Activated CD4-positive, alpha-beta T cell treated with anti-CD3 and anti-CD28 coated beads, Interleukin-2, amount 10 ng/mL, durations not matched to agents 7 days and 5 days (primary cell): ENCODE measurements at places on chromosomes 6 and 20. TPM values are rescaled to one million over a fixed set of nuclear protein-coding genes. Genes with fewer than 3 reads are reported as not detected.

TTK gene
- total RNA-seq: 52.5 TPM

GCNT2 gene
- total RNA-seq: 5.5 TPM

GRM1 gene
- not detected for total RNA-seq

TREM1 gene
- 0.40 TPM for total RNA-seq

SOD2 gene
- 62.9 TPM for total RNA-seq

EPHA7 gene
- not detected for total RNA-seq

PGBD1 gene
- 1.7 TPM for total RNA-seq

PI16 gene
- total RNA-seq: 13.5 TPM

LRP11 gene
- total RNA-seq: 6.5 TPM

GRM4 gene
- total RNA-seq: not detected

GRCh38 chr6:3466488-3467219 is 9.8 kb upstream of the SLC22A23 start:
- peaks cover 18% of the 10 kb centered on the region for H3K27me3 ChIP-seq
- H3K4me3 ChIP-seq: no peak overlapping the region
- DNase-seq: no peak
- H3K27ac ChIP-seq: no peak overlapping the region
- H3K36me3 ChIP-seq: no peaks in the 10 kb centered on the region

DNA sequence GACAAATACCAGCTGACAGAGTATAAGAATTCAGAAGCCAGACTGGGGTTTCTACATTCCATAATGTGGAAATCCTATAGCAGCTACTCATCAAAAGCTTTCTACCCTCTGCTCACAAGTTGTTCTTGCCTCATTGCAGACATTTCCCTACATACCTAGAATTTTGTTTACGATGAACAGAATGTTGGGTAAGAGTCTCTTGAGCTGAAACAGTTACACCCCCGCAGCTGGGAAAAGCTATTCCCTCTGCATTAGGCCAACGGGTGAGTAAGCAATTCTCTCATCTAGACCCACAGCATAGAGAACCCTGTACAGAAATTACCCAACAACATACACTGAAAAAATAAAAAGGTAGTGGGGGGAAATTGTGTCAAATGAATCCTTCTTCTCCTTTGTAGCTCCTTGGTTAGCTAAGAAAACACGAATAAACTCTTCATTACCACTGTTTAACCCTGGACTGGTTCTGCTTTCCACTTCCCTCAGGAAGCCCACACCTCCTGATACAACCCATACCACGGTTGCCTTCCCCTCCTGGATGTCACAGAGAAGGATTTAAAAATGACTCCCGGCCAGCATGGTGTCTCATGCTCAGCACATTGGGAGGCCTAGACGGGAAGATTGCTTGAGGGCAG is 215.0 kb upstream of the SHLD1 start:
- no peak overlapping the region for H3K27ac ChIP-seq
- H3K36me3 ChIP-seq: no peaks in the 10 kb centered on the region
- no peak overlapping the region for H3K4me3 ChIP-seq
- no peak for DNase-seq
- no peaks in the 10 kb centered on the region for H3K27me3 ChIP-seq
- peaks cover 15% of the 10 kb centered on the region for H3K4me1 ChIP-seq

GRCh38 chr20:59006864-59007664 is at the start of gene CTSZ:
Gene CTSZ, minus strand, starts transcription at chr20:59007254. Its CDS starts 126 bp downstream, at chr20:59007128.
- no peaks in the 10 kb centered on the region for H3K27me3 ChIP-seq
- H3K4me1 ChIP-seq: peaks cover 51% of the 10 kb centered on the region
- H3K36me3 ChIP-seq: peaks cover 17% of the 10 kb centered on the region

DNA sequence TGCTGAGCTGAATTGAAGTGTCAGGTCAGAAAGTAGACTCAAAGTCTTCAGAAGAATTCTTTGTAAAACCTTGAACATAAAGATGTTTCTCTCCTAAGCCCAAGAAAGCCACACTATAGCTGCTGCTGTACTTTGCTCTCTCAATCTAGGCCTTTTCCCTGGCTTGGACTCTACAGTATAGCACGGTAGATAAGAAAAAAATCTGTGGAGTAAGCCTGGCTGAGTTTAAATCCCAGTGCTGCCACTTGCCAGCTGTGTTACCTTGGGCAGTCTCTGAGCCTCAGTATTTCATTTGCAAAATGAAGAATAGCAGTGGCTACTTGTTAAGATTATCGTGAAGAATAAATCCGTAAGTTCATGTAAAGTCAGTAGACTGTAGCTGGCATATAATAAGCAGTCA is 53.3 kb upstream of the UFL1 start:
- H3K27ac ChIP-seq: no peak overlapping the region
- H3K4me1 ChIP-seq: peaks cover 28% of the 10 kb centered on the region
- peaks cover 5% of the 10 kb centered on the region for H3K27me3 ChIP-seq
- DNase-seq: no peak

GRCh38 chr20:34875642-34876405 is 588 bp upstream of the ACSS2 start:
- peaks cover 71% of the 10 kb centered on the region for H3K4me1 ChIP-seq
- no peak for DNase-seq
- peaks cover 4% of the 10 kb centered on the region for H3K36me3 ChIP-seq
- H3K27me3 ChIP-seq: peaks cover 3% of the 10 kb centered on the region
- H3K4me3 ChIP-seq: peak overlapping the region; percentile 93

GRCh38 chr6:33312361-33313104 is 1.3 kb downstream of the TAPBP start:
- peak overlapping the region; percentile 96 for H3K27ac ChIP-seq
- H3K36me3 ChIP-seq: peaks cover 47% of the 10 kb centered on the region
- peak; percentile 91 for DNase-seq

GRCh38 chr6:96450082-96450769 is 71.4 kb upstream of the UFL1 start:
- H3K27ac ChIP-seq: no peak overlapping the region
- no peak for DNase-seq
- no peaks in the 10 kb centered on the region for H3K4me1 ChIP-seq
- H3K4me3 ChIP-seq: no peak overlapping the region
- peaks cover 5% of the 10 kb centered on the region for H3K27me3 ChIP-seq

DNA sequence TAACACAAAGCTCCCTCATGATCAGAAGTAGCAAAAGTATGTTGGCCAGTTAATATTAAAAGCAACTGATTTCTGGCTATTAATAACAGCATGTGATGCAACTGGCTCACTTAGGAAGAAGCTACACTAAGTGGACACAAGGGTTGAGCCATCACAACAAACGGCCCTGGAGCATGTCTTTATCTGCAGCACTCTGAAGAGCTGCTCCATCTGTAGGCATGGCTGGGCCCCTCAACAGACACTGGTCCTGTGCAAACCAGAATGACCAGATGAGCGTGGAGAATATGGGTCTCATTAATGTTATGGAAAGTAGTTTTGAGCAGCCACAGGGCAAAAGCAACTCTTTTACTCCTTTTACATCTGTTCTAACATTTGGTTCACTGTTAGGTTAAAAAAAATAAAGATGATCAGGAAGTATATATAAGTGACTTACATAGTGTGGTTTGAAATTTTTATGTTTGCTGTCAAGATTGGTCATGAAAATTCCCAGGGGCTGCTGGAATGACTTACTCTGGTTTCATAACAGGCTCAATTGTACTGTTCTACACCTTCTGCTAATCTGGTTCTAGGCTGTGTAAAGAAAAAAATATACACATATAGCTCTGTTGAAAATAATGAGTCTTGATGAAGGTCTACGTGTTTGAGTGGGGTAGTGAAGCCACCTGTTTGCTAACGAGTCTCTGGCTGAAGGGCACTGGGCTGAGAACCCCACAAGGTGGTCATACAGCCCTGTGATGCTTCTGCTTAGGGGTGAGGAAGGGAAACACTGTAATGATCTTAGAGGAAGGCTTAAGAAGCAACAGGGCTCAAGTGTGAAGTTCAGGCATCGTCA is 58.1 kb downstream of the INSM1 start:
- H3K27ac ChIP-seq: no peak overlapping the region
- H3K4me1 ChIP-seq: no peaks in the 10 kb centered on the region
- no peaks in the 10 kb centered on the region for H3K27me3 ChIP-seq

GRCh38 chr6:156421933-156422332 is 355.2 kb upstream of the ARID1B start:
- H3K27ac ChIP-seq: no peak overlapping the region
- H3K36me3 ChIP-seq: peaks cover 2% of the 10 kb centered on the region
- H3K27me3 ChIP-seq: no peaks in the 10 kb centered on the region
- H3K4me1 ChIP-seq: peaks cover 32% of the 10 kb centered on the region
- no peak for DNase-seq
- H3K4me3 ChIP-seq: no peak overlapping the region

DNA sequence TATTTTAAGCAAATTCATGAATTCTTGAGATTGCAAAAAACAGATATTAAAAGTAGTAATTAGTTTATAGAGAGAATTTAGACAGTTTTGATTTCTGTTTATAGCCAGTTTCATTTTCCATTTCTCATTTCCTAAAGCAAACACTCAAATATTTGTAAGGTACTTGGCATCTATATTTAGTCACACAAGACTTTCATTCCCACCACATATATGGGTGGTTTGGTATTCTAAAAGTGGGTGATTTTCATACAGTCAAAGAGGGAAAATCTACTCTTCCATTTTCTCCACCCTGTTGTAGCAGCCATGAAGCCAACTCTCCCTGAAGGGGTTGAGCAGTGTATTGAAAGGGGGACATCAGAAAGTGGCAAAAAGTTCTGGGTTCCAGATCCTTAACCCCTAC is 181.1 kb upstream of the SUPT3H start:
- H3K27me3 ChIP-seq: peaks cover 1% of the 10 kb centered on the region
- H3K27ac ChIP-seq: no peak overlapping the region
- H3K4me3 ChIP-seq: no peak overlapping the region
- peaks cover 27% of the 10 kb centered on the region for H3K4me1 ChIP-seq

GRCh38 chr20:38649275-38649891 is 47.8 kb downstream of the ARHGAP40 start:
- no peak overlapping the region for H3K4me3 ChIP-seq
- H3K27me3 ChIP-seq: peaks cover 27% of the 10 kb centered on the region
- peak; percentile 19 for DNase-seq
- H3K27ac ChIP-seq: no peak overlapping the region
- no peaks in the 10 kb centered on the region for H3K36me3 ChIP-seq
- peaks cover 6% of the 10 kb centered on the region for H3K4me1 ChIP-seq

GRCh38 chr6:89951574-89952104 is 57.4 kb downstream of the GJA10 start:
- H3K4me1 ChIP-seq: peaks cover 73% of the 10 kb centered on the region
- no peaks in the 10 kb centered on the region for H3K27me3 ChIP-seq
- peak overlapping the region; percentile 88 for H3K27ac ChIP-seq
- no peak overlapping the region for H3K4me3 ChIP-seq
- H3K36me3 ChIP-seq: peaks cover 62% of the 10 kb centered on the region

DNA sequence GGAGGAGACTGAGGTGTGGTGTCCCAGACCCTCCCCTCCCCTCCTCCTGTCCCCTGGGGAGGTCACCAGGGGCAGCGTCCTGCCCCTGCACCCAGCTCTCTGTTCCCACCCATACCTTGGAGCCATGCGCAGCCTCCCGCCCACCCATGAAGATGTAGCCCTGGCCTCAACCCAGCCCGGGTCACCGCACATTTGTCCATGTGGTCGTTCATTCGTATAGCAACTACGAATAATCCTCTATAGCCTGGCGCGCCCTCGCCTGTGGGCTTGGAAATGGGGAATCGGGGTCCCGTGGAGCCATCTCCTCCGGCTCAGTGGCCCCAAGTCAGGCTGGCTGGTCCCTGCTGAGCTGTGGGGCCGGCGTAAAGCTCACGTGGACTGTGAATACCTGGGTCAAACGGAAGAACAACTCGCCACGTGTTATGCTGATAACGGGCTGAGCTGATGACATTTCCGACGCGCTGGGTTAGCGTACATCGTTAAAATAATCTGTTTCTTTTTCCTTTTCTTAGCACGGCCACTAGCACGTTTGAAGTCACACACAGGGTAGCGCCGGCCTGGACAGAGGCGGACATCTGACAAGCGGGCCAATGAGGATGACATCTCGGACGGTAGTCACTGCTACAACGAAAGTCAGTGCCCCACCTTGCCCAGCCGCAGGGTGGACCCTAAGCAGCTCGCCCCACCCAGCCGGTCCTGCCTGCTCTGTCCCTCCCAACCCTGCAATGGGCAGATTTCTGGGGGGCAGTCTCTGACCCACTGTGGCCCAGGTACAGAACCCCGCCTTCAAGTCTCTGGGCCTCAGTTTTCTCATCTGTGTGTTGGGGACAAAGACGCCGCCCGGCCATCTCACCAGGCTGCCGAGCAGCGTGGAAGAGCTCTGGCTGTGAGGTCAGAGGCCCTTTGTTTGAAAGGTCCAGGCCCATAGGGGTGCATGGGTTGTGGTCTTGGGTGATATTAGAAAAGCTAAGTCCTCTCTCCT is 19.8 kb upstream of the RBBP8NL start:
- H3K36me3 ChIP-seq: no peaks in the 10 kb centered on the region
- no peak overlapping the region for H3K27ac ChIP-seq
- no peak overlapping the region for H3K4me3 ChIP-seq
- no peaks in the 10 kb centered on the region for H3K4me1 ChIP-seq
- DNase-seq: no peak

GRCh38 chr6:15754035-15754705 is 91.3 kb upstream of the DTNBP1 start:
- no peaks in the 10 kb centered on the region for H3K36me3 ChIP-seq
- no peak for DNase-seq
- no peak overlapping the region for H3K4me3 ChIP-seq
- H3K4me1 ChIP-seq: no peaks in the 10 kb centered on the region
- no peak overlapping the region for H3K27ac ChIP-seq

DNA sequence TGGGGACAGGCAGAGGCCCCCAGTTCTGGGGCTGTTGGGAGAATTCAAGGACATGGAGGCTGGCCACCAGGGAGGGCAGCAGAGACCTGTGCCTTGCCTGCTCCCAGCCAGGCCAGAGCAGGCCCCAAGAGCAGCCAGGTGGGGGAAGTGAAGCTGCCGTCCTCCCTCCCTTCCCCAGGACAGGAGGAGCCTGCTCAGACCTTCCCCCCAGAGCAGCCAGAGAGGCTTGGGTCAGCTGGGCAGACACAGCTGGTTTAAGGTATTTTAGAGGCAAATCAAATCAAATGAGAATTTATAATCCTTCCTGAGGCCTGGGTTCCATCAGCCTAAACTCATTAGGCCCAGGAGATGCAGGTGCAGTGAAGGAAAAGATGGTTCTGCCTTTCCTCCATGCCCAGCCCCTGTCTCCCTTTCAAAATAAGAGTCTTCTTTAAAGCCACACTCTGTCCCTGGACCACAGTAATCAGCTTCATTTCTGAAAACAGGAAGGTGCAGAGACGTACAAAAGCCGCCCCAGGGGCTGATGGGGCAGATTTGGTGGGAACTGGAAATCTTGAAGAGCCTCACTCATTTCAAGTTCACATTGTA is 21.7 kb downstream of the BMP7 start:
- no peak for DNase-seq
- H3K27ac ChIP-seq: no peak overlapping the region
- no peaks in the 10 kb centered on the region for H3K27me3 ChIP-seq
- H3K4me3 ChIP-seq: no peak overlapping the region

GRCh38 chr6:107819964-107820337 is 4.2 kb downstream of the SCML4 start:
- peak overlapping the region; percentile 96 for H3K27ac ChIP-seq
- DNase-seq: peak; percentile 67
- peak overlapping the region; percentile 79 for H3K4me3 ChIP-seq
- no peaks in the 10 kb centered on the region for H3K27me3 ChIP-seq
